ENCODE measurements at places on chromosomes 11 and 22.
A peak's percentile ranks its signal among the peaks of the same experiment; 100 is the strongest.

DNA sequence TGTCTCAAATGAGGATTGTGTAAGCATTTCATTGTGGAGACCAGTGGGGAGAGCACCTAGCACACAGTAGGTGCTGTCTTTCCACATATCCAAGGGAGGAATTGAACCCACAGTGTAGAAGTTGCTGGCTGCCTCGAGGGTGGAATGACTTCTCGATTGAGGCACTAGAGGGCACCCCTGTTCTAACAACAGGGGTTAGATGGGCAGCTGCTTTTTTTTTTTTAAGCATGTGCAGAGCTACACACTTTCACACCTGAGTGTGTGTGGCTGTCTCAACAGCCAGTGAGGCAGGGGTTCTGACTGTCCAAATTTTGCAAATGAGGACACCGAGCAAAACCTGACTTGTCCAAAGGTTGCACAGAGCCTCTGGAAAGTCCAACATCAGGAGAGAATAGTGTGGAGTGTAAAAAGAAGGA, 118.2 kb upstream of the CRYBB3 start:
- peak; percentile 17 for DNase-seq

DNA sequence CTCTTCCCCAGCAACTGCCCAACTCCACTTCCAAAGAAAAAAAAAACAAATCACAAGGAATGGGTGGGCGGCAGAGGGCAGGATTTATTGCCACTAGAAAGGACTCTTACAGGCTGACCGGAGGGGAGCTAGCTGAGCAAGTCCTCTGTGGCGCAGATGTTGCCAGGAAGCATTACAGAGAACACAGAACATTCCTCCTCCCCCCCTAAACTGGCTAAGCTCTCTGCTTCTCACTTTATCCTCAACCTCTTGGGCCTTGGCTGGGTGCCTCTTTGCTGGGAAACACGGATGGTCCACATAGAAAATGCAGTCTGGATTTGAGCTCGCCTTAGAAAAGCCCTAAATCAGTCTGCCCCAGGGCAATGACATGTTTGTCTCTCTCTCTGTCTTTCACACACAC, 12.6 kb upstream of the FJX1 start:
- DNase-seq = no peak

GRCh38 chr22:49405590-49405989, 422.1 kb downstream of the BRD1 start:
- DNase-seq = no peak

GRCh38 chr22:47653921-47654320, 891.5 kb downstream of the TBC1D22A start:
- DNase-seq = no peak

DNA sequence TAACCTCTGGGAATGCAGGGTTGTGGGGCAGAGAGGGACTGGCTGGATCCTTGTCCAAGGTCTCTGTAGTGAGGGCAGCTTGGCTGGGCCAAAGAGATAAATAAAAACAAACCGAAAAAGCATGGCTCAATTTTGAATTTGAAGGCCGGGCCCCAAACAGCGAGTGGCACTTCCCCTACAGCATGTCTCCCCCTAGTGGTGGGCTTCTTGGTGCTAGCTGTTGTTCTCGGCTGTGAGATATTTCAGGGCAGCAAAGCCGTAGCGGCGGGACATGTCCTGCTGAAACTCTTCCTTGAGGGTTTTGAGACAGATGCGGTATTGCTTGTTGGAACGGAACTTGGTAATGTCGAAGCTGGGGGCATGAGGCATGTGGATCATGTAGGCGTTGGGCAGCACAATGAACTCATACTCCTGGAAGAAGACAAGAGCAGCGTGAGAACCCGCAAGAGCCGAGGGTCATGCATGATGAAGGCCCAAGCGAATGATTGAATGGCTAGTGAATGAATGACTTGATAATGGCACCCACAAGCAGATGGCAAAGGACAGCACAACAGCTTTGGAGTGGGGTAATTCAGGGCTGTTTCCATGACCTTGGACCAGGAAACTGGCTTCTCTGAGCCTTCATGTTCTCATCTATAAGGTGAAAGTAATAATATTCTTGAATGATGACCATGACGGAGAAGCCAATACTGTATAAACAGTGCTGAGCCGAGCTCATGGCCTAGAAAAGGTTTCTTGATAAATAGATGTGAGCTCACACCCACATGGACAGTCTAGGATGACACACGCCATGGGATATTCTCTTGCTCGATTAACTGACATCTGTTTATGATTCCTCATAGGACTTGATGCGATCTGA, 216.3 kb upstream of the SYN3 start:
- DNase-seq = no peak

DNA sequence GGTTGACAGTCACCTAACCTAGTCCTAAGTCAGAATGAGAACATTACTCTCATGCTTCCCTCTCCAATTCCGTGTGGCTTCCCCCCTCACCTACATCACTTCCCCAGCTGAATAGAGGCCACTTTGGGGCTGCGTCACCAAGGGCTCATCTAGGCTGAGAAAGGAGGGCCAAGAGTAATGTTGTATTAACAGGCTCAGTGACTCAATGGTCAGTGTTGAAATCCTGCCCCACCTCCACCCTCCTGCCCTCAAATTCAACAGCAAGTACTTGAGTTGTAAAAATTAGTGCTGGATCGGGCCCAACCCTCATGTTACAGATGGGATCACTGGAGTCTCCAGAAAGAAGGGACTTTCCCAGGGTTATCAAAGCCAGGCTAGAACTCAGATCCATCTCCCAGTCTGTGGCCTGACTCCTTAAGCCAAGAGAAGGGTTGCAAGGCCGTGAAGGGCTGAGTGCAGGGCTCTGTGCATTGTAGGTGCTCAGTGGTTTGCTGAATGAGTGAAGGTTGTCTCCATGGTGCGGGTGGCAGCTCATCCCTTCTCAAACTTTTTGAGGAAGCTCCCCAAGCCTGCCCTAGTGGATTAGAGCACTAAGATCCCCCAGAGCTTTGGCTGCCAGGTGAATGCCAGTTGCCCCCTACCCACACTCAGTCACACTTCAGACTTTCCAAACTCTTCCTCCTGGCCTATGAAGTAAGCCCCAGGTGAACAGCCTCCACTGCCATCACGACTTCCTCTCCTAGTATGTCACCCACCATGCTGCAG, 3.2 kb downstream of the DGAT2 start:
- DNase-seq = no peak

DNA sequence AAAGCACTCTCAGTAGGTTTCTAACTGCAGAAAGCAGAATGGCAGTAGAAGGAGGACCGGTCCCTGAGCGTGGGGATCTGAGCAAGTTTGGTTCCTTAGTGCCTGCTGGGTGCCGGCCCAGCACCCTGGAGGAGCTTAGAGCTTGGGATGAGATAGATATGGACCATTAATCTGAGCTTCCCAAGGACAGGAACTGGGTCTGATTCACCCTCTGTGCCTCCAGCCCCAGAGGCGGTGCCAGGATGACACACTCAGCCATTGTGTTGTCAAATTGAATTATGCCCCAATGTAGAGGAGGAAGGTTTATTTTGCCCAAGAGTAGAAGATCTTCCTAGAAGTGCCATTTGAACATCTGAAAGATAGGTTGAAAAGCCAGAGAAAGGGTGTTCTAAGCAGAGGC, 4.3 kb downstream of the ZC3H7B start:
- DNase-seq = no peak

- no peak for DNase-seq
Measured at GRCh38 chr11:93160808-93161207, 37.0 kb downstream of the SLC36A4 start.

- no peak for DNase-seq
Measured at GRCh38 chr11:23010790-23011335, 150.6 kb upstream of the CCDC179 start.

- DNase-seq = no peak
Measured at GRCh38 chr11:128424271-128424711, 163.1 kb downstream of the ETS1 start.

GRCh38 chr11:19241260-19242178, 774 bp upstream of the E2F8 start:
- DNase-seq = peak; percentile 25

DNA sequence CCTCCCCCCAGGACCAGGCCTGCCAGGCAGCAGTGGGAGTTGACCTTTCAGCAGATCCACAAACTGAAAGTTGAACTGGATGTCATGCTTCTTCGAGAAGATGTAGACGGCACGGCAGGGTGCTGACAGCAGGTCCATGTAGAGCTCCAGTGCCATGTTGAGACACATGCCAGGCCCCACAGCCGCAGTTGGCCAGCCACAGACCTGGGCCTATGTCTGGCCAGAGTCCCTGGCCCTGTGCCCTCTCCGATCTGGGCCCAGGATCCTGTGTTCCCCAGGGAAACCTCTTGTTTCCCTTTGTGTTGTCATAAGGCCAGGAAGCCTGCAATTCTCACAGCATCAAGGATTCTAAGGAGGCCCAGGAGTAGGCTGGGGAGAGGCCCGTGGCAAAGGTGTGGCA, at the start of gene GSTT4:
Gene GSTT4 (minus strand): TSS at position 253 of the 400 bp plus-strand sequence. CDS start 97 bp downstream, at position 156.
- DNase-seq = no peak

- DNase-seq = no peak
Measured at GRCh38 chr11:120231963-120232362, 8.0 kb upstream of the POU2F3 start.

GRCh38 chr11:59854871-59855270, 9.6 kb upstream of the CBLIF start:
- no peak for DNase-seq

GRCh38 chr11:66851239-66851596, 5.6 kb upstream of the LRFN4 start:
- no peak for DNase-seq

DNA sequence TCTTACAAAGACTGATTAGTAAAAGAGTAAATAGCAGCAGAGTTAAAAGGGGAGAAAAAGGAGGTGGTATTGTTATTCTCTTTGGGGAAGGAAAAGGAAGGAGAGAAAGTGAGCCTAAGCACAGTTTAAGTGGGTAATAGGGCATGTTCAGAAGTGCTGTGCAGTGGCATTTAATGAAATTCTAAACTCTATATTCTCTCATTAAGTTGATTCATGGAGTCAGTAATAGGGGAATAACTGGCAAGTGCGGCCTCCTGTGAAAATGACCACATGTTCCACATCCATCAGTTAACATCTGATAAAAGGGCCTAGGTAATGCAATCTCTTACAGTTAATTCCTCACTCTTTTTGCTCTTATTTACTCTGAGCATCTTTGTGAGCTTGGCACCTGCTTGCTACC, 516.7 kb downstream of the JRKL start:
- DNase-seq = no peak

DNA sequence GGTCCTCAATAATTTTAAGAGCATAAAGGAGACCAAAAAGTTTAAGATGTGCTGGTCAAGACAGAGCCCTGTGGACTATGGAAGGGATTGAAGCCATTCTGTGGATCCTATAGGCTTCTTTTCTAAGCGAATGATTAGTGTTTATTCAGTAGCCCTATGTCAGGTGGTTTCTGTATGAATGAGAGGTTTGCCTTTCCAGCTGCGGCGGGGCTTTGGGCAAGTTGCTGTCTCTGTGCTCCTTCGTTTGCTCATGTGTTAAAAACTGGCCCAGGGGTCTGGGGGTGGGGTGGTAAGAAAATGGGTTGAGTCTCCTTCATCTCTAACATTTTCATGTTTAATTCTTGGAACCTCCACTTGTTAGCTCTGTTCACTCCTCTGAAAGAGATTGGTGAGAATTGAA, 105.3 kb downstream of the PTPRJ start:
- DNase-seq = no peak

- no peak for DNase-seq
Measured at GRCh38 chr11:119480380-119481020, 57.5 kb upstream of the THY1 start.

- DNase-seq = no peak
Measured at GRCh38 chr11:111206472-111206871, 39.1 kb upstream of the POU2AF2 start.
